Activated naive CD8-positive, alpha-beta T cell treated with anti-CD3 and anti-CD28 coated beads, Interleukin-2, amount 50 U/mL, for 16 hours (primary cell): ENCODE measurements at places on chromosomes 12 and 14.

DNA sequence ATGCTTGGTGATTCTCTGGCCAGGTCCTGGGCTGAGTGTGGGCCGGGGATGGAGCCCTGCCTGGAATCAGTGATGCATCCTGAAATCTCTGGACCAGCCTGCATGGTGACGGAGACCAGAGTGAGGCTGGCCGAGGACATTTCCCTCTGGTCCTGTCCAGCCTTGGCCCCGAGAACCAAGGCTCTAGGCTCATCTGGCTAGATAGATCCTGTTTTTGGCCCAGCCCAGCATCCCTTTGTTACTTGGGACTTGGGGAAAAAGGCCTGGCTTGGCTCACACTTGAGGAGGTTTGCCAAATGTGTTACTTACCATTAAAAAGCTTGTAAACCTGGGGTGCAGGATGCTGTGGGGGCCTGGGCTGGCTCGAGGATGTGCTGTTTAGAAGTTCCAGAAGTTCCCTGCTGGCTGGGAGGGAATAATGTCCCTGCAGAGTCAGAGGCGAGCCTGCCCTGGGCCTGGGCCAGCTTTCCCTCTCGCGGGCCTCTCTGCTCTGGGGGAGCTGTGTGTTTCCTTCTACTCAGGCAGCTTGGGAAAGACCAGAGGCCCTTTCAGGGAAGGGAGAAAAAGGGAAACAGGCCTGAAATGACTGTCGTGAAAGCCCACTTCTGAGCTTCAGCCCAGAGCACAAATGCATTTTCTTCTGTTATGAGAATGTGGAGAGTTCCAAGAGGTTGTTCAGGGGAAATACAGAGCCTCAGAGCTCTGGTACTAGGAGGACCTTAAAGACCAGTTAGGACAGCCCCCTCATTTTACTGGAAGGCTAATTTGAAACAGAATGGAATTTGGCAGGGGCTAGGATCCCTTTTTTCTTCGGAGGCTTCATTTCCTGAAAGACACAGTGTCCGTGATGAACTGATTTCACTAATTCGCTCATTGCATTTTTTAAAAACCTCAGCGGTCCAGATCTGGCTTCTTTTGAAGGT is 47.2 kb upstream of the CTDSP2 start:
- DNase-seq = no peak

DNA sequence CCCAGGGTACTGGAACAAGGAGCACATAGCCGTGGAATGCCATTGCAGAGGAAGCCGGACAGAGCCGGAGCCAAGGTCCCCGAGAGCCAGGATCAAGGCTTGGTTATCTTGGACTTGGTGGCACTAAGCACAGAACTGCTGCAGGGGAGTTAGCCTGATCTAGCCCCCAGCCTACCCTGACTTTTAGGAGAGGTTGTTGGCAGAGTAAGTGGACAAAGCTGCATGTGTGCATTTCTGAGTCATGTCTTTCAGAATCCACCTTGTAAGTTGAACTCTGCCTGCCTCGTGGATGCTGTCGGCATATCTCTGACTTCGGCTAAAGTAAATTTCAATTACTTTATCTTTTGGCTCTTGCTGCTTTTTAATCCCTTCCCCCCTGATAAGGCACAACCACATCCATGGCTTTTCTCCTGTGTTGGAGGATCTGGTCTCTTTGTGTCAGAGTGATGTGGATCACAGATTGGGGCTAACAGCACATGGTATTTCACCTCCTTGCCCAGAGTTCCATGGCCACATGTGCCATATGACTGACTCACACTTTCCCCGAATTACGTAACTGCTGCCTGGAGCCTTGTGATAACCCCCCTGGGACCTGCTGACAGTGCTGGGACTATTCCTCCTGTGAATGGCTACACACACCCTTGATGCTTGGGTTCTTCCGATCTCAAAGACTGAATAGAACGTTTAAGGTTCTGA is 240.3 kb downstream of the EMP1 start:
- no peak for DNase-seq

GRCh38 chr12:94149119-94149780 is 873 bp downstream of the PLXNC1 start:
- DNase-seq = no peak

- no peak for DNase-seq
These were observed 10.6 kb upstream of the NRDE2 start for GRCh38 chr14:90342327-90342726.

DNA sequence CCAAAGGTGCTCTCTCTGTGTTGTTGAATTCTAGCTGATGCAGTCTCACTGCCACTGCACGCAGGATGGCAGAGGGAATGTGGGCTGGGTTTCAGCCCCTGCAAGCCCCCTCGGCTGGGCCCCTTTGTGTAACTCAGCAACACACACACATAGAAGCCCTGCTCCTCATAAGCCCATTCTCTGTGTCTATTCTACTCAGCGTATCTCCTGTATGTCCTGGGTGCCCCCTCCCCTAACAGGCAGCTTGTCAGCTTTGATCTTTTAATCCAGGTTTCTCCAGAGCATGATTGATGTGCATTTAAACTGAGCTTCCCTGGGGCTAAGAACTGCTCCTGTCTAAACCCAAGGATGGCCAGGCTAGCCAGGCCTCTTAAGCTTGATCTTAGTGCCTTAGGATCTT is 43.0 kb downstream of the SRRM4 start:
- DNase-seq = no peak

- no peak for DNase-seq
These were observed 949 bp upstream of the KIF21A start for GRCh38 chr12:39443929-39444209.

DNA sequence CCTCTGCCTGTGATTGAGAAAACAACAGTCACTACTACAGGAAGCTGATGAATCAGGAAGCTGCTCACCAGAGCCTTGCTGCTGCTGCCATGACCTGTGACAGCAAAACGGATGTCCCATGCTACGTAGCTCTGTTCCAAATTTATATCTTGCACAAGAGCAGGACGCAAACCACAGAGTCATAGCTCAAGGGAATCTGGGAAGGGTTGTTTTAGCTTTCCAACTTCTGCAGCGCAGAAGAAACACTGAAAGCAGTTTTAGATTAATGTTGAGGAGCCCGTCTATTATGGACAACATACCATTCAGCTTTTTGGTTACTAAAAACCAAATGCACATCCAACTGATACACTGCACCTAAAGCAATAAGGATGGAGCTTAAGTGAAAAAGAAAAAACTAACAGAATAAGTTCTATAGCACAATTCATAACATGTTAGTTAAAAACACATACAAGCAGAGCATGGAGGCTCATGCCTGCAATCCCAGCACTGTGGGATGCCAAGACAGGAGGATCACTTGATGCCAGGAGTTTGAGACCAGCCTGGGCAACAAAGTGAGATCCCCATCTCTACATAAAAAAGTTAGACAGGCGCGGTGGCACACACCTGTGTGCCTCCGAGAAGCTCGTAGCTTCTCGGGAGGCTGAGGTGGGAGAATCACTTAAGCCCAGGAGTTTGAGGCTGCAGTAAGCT is 1.7 kb upstream of the ANKRD33 start:
- no peak for DNase-seq

- DNase-seq = no peak
These were observed 157.9 kb upstream of the LMO3 start for GRCh38 chr12:16763901-16764300.

DNA sequence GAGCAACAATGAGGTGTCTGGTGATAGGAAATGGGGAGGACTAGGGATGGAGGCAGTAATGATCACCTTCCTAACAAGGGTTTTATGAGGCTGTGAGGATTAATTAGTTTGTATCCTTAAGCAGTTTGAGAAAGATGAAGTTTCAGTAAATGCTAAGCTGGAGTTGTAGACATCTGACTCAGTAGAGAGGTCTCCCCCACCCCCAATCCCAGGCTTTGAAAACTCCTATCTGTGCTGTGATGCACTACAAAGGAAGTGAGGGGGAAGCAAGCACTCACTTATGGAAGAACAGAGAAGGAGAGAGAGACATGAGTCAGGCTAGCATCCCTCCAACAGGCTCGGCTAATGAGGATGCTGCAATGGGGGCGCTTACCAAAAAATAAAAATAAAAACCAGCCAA is 5.5 kb upstream of the BCL11B start:
- no peak for DNase-seq

DNA sequence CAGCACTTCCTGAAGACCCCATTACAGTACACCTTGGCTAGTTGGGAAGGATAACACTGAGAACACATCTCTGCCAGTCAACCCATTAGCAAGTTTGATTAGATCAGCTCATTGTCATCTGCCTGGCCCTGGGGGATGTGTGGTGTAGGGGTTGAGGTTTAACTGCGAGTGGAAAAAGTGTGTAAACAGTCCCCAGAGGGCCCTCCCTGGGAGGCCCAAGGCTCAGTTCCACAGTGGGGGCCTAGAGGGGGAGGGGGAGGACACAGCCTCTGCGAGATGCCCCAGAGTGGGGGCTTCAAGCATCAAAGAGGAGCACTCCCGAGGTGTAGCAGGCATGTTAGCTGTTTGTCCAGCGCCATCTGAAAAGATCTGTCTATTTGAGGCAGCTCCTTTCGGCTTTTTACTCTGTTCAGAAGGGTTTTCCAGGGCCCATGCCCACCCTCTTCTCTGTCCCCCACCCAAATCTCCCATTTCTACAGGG is 344 bp downstream of the LPAR5 start:
- DNase-seq = peak; percentile 44

DNA sequence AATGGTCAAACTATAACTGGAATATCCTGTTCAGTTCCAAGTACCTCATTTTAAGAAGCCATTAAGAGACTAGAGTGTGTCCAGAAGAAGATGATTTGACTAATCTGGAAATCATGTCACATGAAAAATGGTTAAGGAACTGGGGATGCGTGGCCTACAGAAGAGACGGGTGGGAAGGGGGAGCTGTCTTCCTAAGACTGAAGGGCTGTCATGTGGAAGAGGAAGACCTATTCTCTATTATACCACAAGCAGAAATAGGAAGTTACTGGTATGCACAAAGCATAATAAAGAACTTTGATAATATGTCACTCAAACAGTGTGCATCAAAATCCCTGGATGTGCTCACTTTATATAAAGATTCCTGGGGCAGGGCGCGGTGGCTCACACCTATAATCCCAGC is 50.3 kb downstream of the HECTD4 start:
- DNase-seq = no peak

- no peak for DNase-seq
These were observed 26.8 kb downstream of the LRIG3 start for GRCh38 chr12:58893495-58893894.

DNA sequence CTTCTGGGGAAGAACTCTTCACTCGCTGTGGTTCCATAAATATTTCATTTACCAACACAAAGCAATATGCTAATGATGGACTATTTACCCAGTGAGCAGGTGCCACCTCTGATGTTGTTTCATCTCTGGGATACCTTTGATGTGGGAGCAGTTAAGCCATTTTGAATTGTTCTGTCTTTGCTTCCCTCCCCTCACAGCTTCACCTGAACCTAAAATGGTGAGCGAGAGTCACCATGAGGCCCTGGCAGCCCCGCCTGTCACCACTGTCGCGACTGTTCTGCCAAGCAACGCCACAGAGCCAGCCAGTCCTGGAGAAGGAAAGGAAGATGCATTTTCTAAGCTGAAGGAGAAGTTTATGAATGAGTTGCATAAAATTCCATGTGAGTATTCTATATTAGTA is 352.7 kb downstream of the SYT1 start:
- no peak for DNase-seq

GRCh38 chr12:638953-639557 is 24.2 kb downstream of the NINJ2 start:
- no peak for DNase-seq
